ENCODE measurements at places on chromosomes 6 and 20.

- no peak for DNase-seq
Observed at GRCh38 chr6:131029626-131030297, 33.3 kb downstream of the EPB41L2 start.

GRCh38 chr6:81031416-81031815 is 721.1 kb downstream of the TENT5A start:
- DNase-seq, result no peak

DNA sequence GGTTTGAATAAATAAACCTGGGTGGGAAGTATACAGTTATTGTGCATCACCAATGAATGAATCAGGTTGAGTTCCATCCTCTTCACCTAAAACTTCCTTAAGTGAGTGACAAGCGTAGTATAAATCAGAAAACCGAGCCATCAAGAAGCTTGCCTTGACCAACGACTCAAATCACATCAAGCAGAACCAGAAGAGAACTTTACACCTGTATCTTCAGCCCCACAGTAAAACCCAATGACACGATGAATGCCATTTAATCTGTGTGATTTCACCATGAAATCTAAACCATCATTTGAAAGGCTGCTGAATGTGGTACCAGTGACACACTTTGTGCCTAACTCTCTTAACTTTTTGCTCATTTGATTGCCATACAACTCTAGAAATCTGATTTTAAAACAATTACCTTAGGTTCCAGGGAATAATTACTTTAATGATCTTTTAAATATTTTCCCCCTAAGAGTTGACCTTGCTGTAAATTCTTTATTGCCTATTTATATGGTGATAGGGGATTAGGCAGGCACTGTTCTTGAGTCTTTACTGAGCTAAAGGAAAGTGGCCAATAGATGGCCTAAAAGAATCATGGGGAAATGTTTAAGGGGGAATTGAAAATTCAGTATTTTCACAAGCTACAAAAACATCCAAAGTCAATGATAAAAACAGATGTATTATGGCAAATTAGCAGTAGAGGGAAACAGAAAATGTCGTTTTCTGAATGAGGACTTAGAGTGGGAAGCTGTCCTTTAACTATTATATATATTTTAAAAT is 152.0 kb upstream of the EYA4 start:
- no peak for DNase-seq

DNA sequence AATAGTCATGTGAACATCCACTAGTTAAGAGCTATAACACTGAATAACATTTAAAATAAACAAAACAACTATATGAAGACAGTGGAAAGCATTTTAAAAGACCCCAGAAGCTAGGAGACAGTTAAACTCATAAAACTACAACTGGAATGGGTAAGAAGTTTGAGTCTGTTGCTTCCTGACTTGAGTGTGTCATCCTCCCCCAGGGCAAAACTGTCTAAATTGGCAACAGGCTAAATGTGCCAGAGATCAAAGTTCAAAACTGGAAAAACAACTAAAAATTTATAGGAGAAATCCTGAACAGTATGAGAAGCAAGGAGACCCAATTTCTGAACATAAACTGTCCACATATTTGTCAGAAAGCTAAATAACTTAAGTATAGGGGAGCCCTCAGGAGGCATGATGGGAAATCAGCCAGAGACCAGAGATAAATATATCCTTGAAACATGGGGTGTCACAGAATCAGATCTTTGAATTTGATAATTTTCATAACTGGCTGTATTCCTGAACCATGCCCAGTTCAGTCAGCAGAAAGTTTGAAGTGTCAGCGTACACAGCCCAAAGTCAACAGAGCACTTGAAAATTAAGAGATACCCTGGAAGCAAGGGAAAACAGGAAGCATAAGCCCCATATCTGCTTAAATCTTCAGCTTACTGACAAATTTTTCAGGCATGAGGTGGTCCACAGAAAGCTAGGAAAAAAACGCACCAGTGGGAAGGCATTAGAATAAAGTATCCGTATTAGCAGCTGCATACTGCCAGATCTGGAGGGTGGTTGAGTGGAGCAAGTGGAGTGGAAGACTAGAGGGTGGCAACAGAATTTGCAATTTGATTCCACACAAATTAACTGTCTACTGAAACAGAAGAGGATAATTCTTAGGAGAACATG is 516.1 kb upstream of the MAN1A1 start:
- no peak for DNase-seq

GRCh38 chr6:35698858-35699257 is 10.1 kb upstream of the FKBP5 start:
- no peak for DNase-seq

GRCh38 chr6:138726066-138726756 is 47.4 kb upstream of the CCDC28A start:
- no peak for DNase-seq

Data from T-helper 17 cell (primary cell).